Cerebellar nuclear complex (tissue), 1 donor: ENCODE measurements at places on chromosomes 3 and 15.

DNA sequence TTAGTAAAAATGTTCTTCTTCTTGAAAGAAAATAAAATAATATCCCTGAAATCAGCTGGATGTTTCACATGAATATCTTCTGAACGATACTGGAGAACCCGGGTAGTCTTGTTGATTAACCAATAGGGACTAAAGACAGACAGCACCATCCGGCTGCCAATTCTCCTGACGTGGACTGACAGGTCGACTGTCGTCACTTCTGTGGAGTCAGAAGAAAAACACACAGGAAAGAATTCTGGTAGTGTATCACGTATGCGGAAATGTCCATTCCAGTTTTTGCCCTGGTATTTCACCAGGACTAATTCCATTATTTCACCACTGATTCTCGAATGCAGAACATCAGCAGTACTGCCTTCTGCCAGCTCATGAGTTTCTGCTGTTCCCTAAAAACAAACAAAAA is 144.6 kb downstream of the VPS13C start:
- no peak for DNase-seq

GRCh38 chr3:133505813-133506212 is 67.7 kb upstream of the CDV3 start:
- no peak for DNase-seq

DNA sequence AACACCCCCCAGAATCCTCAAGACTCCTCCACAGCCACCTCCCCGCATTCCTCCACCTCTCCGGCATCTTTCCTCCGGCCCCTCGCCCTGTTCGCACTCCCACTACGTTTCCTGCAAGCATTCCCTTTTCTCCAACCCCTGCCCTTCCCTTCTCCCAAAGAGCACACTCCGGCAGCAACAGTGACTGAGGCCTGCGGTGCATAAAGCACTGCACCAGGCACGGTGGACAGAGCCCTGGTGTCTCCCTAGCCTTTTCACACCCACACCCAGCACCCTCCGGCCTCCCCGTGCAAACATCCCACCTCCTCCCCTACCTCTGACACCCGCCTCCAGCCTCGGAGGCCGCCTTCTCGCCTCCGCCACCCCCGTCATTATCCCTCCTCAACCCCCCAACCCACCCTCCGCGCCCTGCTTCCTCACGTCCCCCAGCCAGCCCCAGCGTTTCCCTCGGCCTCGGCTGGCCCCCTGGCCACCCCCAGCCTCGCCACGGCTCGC is 577 bp downstream of the ZNF148 start:
- no peak for DNase-seq

- no peak for DNase-seq
Observed at GRCh38 chr3:46558184-46559043, 7.7 kb downstream of the LRRC2 start.

GRCh38 chr15:98655732-98656131 is 7.4 kb downstream of the IGF1R start:
- no peak for DNase-seq

DNA sequence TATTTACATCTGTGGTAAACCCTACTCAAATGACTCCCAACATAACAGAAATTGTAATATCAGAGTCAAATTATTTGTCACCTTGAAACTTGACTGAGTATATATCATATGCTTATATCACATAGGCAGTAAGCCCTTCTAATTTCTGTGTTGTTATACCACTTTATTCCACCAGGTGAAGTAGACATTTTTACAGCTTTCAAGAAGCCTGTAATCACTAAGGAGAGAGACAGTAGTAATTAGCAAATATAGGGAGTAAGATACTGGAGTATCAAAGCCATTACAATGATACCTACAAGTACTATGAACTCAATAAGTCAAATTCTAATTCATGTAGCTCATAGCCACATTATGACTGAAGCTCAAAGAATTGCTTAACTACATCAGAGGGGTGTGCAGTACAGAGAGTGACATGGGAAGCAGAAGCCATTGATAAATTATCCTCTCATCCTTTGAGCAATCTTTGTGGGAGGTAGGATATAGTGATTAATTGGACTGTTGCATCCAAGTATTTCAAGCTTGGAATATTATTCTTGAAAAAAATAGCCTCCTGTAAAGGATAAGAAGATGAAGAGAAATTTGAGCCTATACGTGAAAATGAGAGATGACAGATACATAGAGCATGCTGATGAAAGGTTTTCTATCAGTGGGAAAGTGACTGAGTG is 1005.9 kb downstream of the ZPLD1 start:
- DNase-seq = no peak

DNA sequence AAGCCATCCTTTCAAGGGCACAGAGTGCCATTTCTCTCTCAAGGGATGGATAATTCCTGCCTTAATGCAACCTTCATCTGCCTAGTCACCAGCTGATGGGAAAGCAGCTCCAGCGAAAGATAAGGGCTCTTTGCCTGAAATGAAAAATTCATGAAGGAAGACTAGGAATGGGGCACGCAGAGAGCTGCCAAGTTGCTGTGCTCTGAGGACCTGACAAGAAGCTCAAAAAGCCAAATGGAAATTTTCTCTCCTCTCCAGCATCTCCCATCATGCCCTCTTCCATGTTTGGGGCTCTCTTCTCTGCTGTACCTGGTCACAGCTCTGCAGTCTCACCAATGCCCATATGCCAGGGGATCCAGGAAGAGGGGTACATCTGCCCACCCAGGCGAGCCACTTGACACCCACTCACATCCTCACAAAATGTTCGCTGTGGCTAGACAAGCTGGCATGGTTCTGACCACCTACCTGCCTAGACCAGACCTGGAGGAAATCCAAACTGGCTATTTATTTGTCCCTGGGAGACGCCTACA is 29.3 kb upstream of the ABHD2 start:
- no peak for DNase-seq

GRCh38 chr3:148865049-148865448 is at the start of gene CPA3:
CPA3 (plus strand) TSS chr3:148865296; CDS start chr3:148865308, 12 bp downstream.
- DNase-seq = no peak

- DNase-seq = no peak
Observed at GRCh38 chr15:94259121-94259751, 27.9 kb downstream of the MCTP2 start.

- DNase-seq = no peak
Observed at GRCh38 chr15:51841406-51842040, 12.1 kb downstream of the TMOD3 start.

- DNase-seq = no peak
Observed at GRCh38 chr3:98376631-98377030, 13.8 kb upstream of the OR5K3 start.

GRCh38 chr3:71194785-71195184 is 388.7 kb downstream of the FOXP1 start:
- DNase-seq = no peak

- DNase-seq = no peak
Observed at GRCh38 chr3:180142041-180142440, 105.3 kb upstream of the PEX5L start.
